NCI-H187 (cell line): ENCODE measurements at places on chromosomes 3 and 15.

- no peak for DNase-seq
These were observed 248.7 kb upstream of the IL12A start for GRCh38 chr3:159739969-159740368.

DNA sequence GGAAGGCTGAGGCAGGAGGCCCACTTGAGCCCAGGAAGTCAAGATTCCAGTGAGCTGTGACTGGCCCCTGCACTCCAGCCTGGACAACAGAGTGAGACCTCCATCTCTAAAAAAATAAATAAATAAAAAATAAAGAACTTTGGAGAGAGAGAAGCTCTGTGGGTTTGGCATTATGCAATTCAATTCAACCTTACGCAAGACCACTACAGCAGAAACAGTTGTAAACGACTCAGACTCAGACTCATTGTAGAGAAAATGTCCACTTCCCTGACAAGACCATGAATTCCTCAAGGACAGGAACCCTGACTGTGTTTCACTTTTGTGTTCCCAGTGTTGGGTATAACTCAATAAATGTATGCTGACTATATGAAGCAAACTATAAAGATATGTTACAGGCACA is 90.3 kb upstream of the C3orf80 start:
- DNase-seq: no peak

GRCh38 chr3:25229586-25229985 is 198.5 kb upstream of the RARB start:
- DNase-seq: peak; percentile 47

- no peak for DNase-seq
These were observed 309.6 kb upstream of the GOLIM4 start for GRCh38 chr3:168405288-168405687.

GRCh38 chr3:149376718-149377407 is 586 bp downstream of the TM4SF1 start:
- DNase-seq: no peak

GRCh38 chr3:43366885-43367284 is 80.5 kb downstream of the SNRK start:
- DNase-seq: no peak

- peak; percentile 73 for DNase-seq
These were observed 39.8 kb downstream of the IDH2 start for GRCh38 chr15:90062462-90062932.

DNA sequence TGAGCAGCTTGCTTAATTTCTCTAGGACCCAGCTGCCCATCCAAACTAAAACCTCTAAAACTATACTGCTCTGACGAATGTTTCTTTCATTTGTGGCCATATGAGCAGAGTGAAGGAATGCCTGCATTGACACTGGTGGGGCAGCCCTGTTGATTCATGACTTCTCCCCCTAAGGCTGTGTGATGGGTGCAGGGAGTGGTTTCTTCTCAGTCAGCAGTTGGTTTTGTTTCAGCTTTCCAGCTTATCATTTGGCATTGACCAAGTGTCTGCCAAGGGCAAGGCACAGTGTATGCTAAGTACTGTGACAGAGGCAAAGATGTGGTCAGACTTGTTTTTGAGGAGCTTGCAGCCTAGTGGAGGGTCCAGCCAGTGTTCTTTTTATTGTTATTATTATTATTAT is 4.7 kb downstream of the ABHD6 start:
- DNase-seq: no peak

DNA sequence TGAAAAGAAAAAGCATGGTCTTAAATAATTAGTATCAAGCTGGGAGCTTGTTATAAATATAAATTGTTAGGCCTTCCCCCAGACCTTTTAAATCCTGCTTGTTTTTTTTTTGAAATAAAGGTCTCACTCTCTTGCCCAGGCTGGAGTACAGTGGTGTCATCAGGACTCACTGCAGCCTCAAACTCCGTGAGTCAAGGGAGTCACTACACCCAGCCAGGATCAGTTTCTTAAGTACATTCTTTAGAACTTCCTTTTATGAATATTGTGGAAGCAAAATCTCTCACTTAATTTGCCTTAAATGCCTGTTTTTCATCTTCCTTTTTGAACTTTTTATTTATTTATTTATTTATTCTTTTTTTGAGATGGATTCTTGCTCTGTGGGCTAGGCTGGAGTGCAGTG is 20.8 kb upstream of the DENND4A start:
- DNase-seq: no peak

GRCh38 chr15:91790836-91791235 is 62.7 kb upstream of the SLCO3A1 start:
- no peak for DNase-seq

- no peak for DNase-seq
These were observed 298.3 kb downstream of the MEX3B start for GRCh38 chr15:81747482-81747881.

DNA sequence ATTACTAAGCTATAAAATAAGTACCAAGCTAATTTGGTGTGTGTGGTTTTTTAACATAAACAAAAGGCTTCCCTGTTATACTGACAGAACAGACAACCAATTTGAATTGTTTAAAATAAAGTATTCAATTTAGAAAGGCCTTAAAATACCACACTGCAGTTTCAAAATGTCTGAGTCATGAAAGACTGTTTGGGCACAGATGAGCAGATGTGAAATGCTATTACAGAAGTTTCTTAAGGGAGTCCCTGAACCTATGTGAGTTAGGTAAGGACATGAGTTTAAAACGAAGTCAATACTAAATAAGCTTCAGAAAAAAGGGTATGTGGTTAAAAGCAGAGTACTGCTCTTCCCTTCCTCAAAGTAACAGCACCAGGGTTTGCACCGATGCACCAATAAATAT is 69.7 kb upstream of the SETMAR start:
- DNase-seq: no peak

DNA sequence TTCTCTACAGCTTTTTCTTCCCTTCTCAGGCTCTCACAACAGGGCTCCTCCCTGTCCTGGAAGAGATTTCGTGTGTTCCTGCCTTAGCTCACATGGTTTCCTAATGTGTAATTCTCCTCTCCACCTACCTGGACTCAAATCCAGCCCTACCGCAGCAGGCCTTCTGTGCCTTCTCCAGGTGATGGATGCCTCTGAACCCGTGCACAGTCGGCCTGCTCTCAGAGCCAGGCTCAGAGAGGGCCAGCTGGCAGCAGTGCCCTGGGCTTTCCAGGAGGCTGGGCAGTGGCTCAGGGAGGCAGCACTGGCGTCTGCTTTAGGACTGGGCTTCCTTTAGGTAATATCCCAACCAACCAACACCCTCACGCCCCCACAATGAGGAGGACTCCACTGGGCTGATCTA is 123.2 kb upstream of the TMC3 start:
- no peak for DNase-seq

- DNase-seq: no peak
These were observed 55.9 kb downstream of the BHLHE40 start for GRCh38 chr3:5035113-5035512.

- DNase-seq: no peak
These were observed 835 bp upstream of the GMPPB start for GRCh38 chr3:49724586-49724985.

DNA sequence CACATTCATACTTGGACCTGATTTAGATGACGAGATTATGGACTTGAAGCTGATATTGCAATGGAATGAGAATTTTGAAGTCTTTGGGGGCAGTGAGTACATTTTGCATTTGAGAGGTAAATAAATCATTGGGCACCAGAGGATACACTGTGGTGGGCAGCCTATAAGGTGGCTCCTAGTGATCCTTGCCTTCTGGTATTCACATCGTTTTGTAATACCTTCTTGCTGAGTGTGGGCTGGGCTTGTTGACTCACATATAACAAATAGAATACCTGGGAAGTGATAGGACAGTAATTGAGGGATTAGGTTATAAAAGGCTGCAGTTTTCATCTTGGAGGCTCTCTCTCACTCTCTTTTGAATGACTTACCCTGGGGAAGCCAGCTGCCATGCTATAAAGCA is 605.5 kb upstream of the KCNMB2 start:
- no peak for DNase-seq

GRCh38 chr3:51355891-51356578 is 29.1 kb upstream of the MANF start:
- DNase-seq: no peak

DNA sequence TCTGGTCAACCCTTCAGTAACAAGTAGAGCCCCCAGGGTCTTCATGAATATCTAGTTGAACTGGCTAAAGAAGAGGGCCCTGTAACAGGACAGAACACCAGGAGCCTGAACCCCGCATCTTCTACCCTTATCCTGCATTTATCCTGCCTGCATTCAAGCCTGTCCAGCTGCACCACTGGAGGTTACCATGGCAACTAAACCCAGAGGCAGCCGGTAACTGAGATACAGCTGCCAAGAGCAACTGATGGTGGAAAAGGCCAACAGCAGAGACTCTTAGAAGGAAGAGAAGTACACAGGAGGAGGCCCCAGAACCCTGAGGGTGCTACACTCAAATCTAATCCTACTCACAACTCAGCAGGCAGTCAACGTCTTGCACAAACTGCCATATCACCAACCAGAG is 3.7 kb upstream of the PRKAR2A start:
- DNase-seq: peak; percentile 39

DNA sequence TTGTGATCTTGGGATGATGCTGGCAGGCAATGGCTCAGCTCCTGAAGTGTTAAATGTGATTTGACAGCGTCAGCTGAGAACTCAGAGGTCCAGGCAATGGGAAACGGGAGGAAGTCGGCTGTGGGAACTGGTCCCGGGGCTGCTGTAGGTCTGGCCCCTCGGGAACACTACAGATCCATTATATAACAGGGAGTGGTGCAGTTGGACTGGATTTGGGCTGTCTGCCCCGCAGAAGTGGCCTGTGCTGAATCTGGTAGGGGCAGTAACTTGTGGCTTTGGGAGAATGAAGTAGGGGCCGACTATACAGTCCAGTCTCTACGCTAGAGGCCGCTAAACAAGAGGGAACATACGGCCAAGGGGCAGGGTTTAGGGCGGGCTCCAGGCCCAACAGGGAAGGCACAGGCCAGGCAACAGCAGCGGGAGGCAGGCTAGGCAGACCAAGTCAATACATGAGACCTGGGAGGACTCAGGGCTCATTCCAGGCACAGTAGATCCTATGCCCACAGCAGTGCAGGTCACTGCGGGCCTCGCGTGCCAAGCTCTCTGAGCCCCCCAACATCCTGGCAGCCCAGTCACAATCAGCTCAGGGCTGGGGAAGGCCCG is 20.3 kb upstream of the IL16 start:
- DNase-seq: no peak

GRCh38 chr15:35062738-35063099 is 22.4 kb downstream of the NANOGP8 start:
- no peak for DNase-seq
